CD4-positive, alpha-beta T cell treated with Interleukin-6 for 4 hours (primary cell): ENCODE measurements at places on chromosomes 3 and 15.

DNA sequence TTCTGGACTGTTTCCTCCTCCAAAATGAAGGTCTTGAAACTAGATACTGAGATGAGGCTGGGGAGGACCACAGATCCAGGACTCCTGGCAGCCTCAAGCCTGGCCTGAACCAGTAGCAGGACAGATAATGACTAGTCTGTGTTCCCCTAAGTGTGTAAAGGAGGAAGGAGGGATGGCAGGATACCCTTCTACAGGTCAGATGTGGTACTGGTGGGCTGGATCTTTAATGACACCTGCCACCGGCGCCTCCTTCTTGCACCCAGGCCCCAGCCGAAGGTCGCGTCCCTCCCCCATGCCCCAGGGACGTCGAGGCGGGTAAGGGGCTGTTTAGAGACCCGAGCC is 556 bp downstream of the USP19 start:
- DNase-seq: no peak

DNA sequence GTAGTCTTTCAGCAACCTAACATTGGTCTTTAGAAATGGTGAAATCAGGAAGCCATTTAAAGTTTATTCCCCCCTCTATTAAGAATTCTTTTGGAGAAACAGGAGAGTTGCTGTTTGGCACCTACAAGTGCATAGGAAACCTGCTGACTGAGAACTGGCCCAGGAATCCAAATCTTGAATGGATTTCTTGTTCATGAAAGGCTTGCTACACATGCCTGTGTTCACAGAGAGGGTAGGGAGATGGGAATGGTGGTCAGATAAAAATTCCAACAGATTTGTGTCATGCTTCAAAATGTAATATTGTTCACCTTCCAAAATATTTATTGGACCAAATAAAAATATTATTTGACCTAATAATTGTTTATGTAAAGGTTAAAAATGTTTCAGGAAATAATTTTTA is 24.2 kb upstream of the ZPLD1 start:
- DNase-seq: no peak

GRCh38 chr3:50464569-50464968 is 38.9 kb downstream of the CACNA2D2 start:
- no peak for DNase-seq

DNA sequence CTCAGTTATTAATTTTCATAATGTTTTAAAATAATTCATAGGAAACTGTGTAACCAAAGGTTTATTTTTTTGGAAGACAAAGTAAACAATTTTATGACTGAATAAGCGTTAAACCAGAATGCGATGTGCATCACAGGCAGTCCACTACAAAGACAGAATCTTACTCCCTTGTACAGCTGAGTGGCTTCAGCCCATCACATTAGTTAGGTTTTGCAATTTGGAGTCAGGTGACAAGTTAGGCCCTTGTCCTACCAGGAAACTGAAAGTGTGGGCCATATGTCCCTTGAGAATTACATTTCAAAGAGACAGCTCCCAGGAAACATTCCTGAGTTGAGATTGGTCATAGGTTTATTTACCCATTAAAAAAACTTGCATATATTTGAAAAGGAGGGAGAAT is 156.3 kb downstream of the MEX3B start:
- DNase-seq: no peak

- no peak for DNase-seq
Measured at GRCh38 chr15:83155942-83156341, 48.5 kb downstream of the TM6SF1 start.

- DNase-seq: no peak
Measured at GRCh38 chr3:109926376-109926775, 589.0 kb upstream of the DPPA4 start.

DNA sequence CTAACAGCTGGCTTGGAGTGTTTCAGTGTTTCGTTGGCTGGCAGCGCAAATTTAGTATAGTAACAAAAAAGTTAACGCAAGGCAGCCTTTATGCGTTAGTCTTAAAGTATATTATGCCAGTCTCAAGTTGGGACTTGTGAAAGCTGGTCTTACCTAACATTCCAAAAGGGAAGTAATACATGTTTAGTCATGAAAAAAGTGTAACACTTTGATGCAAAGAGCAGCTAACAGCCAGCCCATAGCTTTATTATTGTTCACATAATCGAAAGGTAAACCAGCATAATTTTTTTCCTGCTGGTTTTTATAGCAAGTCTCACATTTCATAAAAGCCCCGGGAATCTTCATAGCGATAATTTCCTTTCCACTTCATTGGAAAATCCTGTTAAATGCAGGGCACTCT is 2.4 kb upstream of the GPR87 start:
- DNase-seq: no peak

GRCh38 chr3:153442799-153443487 is 280.9 kb downstream of the RAP2B start:
- no peak for DNase-seq

DNA sequence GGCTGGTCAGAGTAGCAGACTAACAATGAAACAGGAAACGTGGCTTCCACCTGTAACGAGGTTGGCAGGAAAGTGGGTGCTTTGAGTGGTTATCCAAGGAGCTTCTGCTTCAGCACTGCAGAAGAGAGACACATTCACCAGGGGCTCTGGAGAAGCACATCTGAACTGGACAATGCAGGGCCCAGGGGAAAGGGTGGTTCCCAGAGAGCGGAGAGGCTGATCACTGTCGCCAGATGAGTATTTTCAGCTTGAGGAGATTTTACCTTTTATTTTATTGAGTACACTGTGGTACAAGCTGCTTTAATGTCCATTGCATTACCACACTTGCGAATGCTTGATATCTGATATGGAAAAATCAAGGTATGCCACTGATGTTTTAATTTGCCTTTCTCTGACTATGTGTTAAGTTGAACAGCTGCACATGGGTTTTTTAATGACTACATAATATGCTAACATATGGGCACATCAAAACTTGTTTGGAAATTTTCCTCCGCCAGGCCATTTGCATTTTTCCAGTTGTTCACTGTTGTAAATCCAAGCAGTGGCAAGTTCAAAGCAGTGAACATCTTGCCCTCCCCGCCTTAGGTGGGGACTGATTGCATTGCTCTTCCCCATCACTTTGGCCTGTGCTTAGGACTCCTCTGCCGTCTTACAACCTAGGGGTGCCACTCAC is 52.1 kb downstream of the LRTM1 start:
- DNase-seq: no peak

- no peak for DNase-seq
Measured at GRCh38 chr3:29822071-29822470, 541.2 kb downstream of the RBMS3 start.

- DNase-seq: no peak
Measured at GRCh38 chr15:90054618-90055097, 47.6 kb downstream of the IDH2 start.

DNA sequence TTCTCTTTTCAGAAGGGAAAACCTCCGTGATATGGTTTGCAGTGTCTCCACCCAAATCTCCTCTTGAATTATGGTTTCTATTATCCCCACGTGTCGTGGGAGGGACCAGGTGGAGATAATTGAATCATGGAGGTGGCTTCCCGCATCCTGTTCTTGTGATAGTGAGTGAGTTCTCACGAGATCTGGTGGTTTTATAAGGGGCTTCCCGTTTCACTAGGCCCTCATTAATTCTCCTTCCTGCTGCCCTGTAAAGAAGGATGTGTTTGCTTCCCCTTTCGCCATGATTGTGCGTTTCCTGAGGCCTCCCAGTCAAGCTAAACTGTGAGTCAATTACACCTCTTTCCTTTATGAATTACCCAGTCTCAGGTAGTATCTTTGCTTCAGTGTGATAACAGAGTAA is 692.7 kb upstream of the GRM7 start:
- DNase-seq: no peak

DNA sequence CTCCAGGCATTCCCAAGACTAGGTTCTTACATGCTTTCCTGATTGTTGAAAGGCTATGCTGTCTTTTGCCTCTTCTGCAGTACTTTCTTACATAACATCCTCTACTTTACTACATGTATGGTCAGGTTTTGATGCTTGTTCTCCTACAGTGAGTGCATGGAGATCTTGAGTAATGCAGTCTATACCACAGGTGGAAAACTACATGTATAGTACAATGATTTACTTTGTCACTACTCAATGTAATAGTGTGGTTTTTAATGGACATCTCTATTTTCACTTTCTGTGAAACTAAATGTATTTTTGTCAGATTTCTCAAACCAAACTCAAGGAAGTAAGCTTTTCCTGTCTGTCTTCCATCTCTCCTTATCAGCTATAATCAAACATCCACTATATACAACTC is 657.0 kb downstream of the TUSC7 start:
- DNase-seq: no peak
